Fibroblast of pulmonary artery (primary cell): ENCODE measurements at places on chromosomes 5 and 9.

DNA sequence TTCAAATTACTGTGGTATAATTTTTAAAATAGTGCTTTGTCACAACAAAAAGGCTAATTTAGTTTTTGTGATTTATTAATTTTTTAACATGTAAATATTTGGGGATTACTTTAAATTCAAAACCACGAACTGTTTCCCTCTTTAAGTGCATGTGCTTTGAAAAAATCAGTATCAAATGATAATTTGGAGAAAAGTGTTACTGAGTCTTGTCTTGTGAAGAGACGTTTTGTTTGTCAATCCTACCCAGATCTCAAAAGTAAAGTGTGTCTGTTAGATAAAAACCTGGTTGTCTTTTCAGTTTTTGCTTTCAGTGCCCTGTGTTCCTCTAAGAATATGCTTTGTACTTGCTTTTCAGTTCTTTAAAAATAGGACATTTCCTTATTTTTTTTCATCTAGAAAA lies 7.7 kb downstream of the ZSWIM6 start:
- no peak for DNase-seq

GRCh38 chr5:78499485-78499884 lies 139.1 kb downstream of the SCAMP1 start:
- no peak for DNase-seq

DNA sequence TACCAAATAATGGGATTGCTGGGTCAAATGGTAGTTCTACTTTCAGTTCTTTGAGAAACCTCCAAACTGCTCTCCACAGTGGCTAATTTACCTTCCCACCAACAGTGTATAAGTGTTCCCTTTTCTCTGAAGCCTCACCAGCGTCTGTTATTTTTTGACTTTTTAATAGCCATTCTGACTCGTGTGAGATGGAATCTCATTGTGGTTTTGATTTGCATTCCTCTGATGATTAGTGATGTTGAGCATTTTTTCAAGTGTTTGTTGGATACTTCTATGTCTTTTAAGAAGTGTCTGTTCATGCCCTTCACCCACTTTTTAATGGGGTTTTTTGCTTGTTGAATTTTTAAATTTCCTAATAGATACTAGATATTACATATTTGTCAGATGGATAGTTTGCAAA lies 28.4 kb upstream of the SUSD1 start:
- DNase-seq, result peak; percentile 44

DNA sequence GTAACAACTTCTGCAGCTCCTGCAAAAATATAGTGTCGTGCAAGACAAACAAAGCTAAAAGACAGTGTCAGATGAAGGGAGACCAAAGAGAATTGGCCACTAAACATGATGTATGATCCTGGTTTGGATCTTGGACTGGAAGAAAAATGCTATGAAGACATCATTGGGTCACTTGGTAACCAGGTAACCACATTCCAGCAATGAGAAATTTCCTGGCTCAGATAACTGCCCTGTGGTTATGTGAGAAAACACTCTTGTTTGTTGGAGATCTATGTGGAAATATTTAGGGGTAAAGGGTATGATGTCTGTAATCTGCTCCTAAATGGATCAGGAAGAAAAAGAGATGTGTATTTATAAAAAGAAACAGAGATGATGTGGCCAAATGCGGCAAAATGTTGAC lies 45.5 kb upstream of the ANKRD33B start:
- DNase-seq, result peak; percentile 65

DNA sequence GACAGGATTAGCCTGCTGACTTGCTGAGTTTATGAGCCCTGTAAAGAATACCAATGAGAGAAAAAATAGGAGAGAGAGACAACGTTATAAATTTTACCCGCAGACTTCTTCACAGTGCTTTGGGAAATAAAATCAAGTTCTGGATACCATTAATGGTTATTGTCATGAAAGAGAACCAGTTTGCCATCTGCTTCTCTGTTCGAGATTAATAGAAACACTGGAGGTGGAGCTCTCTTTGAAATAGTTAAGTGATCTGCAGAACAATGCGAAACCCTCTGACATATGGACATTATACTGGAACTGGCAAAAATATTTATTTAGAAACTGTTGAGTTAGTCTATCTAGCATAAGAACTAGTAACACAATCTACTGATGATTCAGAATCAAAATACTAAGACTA lies 500.7 kb downstream of the CDH12 start:
- DNase-seq, result no peak

GRCh38 chr5:122757285-122757684 lies 17.6 kb upstream of the SNX2 start:
- no peak for DNase-seq

- peak; percentile 47 for DNase-seq
These were observed 173.7 kb downstream of the CPLANE1 start for GRCh38 chr5:37075399-37075950.
